Vagina (tissue), 2 donors: ENCODE measurements at places on chromosomes 13 and 19.

GRCh38 chr19:5954293-5954692, 23.6 kb downstream of the RANBP3 start:
- DNase-seq, result no peak

DNA sequence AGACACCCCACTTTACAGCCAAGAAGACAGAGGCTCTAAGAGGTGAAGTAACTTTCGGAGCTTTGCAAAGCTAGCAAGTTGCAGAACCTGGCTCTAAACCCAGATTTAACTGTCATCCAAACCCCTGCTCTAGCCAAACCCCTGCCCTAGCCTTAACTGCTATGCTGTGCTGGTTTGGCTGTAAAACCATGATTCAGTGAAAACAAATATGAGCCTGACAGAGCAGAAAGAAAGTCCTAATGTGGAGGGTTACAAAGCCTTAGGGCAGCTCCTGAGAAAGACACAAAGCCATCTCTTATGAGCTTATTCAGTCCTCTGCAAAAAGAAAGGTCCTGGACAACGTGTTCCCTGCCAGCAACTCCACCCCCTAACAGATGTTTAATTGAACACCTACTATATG, 172.8 kb downstream of the KATNAL1 start:
- no peak for DNase-seq

DNA sequence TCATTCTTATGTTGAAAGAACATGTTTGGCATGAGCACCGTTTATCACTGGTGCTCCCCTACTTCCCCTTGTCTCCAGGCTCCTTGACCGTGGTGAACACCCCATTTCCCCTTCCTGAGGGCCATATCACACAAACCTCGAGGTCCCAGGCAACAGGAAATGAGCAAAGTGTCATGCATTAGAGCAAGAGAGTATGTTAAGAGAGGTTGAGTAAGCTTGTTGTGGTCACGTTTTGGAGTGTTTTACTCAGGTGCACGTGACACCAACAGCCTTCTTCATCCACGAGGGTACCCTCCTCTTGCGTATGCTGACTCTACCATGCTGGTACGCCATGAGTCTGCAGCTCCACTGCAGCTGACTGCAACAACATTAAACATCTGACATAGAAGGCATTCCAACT, 482.2 kb upstream of the NBEA start:
- no peak for DNase-seq

DNA sequence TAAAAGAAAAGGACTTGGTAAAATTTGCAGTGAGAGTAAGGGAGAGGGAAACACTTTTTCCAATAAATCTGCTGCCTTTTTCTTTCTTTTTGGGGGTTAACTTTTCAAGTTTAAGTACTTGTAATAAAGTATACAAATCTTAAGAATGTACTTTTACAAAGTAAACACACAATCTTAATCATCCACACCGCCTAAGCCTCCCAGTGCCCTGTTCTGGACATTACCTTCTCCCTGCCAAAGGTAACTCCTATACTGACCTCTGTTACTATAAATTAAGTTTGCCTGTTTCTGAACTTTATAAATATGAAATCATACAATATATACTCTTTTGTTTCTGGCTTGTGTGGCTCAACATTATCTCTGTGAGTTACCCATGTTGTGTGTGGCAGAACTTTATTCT, 137.9 kb downstream of the RGCC start:
- no peak for DNase-seq

GRCh38 chr13:100156788-100157187, 67.9 kb downstream of the PCCA start:
- no peak for DNase-seq

DNA sequence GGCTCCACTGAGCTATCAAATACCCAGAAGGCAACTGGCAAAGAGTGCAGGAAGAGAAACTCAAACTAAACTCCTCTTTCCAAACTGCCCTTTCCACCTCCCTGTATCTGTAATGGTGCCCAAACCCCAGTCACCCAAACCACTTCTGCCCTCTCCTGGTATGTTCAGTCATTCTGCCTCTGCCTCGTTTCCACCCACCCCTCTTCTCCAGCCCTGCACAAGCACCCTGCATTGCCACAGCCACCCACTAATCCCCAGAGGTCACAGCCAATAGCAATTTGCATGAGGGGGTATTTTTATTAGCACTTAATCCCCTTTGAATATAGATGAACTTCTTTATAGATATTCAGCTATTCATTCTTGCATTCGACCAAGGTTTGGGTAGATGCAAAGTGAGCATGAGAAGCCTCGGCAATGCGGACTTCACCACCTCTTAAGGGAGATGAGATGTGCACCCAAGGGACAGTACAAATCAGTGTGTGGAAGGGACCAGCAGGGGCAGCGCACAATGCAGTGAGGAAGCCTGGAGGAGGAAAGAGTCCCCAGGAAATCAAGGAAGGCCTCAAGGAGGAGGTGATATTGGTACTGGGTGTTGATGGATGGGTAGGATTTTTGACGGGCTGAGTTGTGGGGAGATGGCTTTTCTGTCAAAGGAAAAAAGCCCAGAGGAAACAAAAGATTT, 12.4 kb downstream of the TMEM272 start:
- DNase-seq, result no peak
